Aorta (tissue), 5 donors: ENCODE measurements at places on chromosomes 1 and 21. TPM values are rescaled to one million over a fixed set of nuclear protein-coding genes. Genes with fewer than 3 reads are reported as not detected.

DNA sequence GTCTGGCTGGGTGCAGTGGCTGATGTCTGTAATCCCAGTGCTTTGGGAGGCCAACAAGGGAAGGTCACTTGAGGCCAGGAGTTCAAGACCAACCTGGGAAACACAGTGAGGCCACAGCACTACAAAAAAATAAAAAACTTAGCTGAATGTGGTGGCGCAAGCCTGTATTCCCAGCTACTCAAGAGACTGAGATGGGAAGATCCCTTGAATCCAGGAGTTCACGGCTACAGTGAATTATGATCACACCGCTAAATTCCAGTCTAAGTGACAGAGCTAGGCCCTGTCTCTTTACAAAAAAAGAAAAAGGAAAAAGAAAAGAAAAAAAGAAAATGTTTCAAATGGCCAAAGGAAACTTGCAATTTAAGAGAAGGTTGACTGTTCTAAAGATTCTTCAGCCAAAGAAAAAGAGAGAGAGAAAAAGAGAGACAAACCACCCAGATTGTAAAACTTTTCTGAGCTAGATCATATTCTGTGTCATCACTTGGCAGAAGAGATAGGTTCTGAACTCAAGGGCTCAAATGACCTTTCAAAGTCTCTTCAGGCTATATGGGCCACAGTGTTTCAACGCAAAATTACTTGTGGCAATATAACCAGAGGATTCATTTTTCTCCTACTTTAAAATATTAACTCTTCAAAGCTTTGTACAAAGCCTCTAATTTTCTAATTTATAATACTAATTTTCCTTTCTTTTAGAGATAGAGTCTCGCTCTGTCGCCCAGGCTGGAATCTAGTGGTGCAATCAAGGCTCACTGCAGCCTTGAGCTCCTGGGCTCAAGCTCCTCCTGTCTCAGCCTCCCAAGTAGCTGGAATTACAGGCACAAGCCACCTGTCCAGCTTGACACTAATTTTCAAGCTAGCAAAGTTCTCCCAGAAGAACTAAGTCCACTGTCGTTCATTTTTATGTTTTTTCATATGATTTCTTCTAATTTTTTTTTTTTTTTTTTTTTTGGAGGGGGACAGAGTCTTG, 20.5 kb downstream of the ARID4B start:
- no peak for DNase-seq

GRCh38 chr1:243264717-243265116, 8.9 kb downstream of the SDCCAG8 start:
- no peak for DNase-seq

GRCh38 chr1:99133756-99134500, 129.3 kb upstream of the PLPPR5 start:
- no peak for DNase-seq

DNA sequence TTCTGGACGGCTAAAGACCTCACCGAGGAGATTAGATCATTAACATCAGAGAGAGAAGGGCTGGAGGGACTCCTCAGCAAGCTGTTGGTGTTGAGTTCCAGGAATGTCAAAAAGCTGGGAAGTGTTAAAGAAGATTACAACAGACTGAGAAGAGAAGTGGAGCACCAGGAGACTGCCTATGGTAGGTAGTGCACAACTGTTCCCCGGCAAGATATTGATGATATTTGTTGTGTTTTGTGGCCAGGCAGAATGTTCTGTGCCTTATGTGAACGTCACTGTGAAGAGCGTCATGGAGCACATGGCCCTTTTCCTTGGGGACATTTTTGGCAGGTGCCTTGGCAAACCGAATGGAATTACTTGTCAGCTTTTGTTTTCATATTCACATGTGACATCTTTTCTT, 191.7 kb downstream of the DISC1 start:
- DNase-seq = no peak

GRCh38 chr1:172070055-172070454, 228.8 kb downstream of the DNM3 start:
- no peak for DNase-seq

DNA sequence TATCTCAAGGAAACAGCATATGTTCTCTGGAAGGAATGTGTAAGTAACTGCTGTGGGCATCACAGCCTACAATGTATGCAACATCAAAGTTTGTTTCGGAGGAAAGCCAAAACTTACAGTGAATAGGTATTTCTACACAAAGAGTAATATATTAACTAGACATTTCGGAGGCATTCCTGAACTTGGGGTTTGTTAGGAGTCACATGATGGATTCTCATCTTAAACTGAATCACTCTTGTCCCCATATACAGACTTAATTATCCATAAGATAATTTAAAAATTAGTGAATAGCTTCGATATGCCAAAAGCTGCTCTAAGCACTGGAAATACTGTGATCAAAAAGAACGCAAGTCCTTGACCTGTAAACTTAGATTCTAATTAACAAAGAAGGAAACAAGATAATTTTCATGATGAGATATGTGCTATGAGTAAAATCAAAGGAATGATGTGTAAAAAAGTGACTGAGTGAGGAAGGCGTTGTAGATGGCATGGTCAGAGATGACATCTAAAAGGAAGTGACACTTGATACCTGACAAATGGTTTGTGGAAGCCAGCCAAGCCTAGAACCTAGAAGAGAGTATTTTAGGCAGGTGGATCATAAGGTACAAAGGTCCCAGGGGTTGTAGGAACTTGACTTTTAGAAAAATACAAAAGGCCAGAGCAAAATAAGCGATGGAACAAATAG, 273.1 kb downstream of the MRPL39 start:
- DNase-seq = no peak

DNA sequence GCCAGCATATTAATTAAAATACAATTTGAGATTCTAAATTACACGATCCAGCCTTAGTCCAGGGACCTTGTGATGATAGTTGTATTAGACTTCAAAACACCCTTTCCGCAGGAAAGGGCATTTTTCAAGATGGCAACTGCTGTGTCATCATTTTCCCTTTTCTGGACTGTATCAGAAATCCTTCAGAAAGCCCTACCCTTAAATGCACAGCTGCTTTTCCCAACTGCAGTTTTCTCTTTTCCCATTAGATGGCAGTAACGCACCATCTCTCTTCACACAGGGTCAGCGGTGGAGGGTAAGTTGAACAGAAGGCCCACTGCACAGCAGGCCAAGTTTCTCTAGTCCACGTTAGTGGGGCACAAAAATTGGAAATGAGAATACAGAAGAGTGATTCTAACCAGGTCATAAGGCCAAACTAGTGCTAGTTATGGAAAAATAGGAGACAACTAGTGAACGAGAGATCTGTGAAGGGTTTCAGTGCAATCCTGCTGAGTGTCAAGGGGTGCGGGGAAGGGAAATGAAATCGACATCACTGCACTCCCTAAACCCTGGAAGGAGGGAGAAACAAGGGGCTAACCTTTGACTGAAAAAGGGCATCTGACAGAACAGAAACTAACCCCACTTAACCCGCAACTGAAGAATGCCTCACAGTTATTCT, 22.1 kb upstream of the TDRD10 start:
- DNase-seq = no peak

DNA sequence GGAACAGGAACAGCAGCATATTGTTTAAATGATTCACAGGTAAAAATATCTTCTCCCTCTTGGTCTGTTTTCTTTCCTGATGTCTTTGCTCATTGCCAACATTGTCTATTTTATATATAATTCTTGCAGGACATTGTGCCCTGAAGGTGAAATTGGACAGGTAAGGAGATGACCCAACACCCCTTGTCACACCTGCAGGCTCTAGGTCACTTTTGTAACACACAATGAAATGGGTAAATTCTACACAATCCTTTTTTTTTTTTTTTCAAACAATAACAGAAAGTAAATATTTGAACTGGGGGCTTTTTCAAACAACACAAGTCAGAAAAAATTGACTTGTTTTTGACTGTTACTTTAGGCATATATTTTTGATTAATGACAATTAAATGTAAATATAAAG, 62.9 kb upstream of the ERG start:
- no peak for DNase-seq

GRCh38 chr1:205709640-205710039, 29.3 kb upstream of the SLC45A3 start:
- DNase-seq = no peak

DNA sequence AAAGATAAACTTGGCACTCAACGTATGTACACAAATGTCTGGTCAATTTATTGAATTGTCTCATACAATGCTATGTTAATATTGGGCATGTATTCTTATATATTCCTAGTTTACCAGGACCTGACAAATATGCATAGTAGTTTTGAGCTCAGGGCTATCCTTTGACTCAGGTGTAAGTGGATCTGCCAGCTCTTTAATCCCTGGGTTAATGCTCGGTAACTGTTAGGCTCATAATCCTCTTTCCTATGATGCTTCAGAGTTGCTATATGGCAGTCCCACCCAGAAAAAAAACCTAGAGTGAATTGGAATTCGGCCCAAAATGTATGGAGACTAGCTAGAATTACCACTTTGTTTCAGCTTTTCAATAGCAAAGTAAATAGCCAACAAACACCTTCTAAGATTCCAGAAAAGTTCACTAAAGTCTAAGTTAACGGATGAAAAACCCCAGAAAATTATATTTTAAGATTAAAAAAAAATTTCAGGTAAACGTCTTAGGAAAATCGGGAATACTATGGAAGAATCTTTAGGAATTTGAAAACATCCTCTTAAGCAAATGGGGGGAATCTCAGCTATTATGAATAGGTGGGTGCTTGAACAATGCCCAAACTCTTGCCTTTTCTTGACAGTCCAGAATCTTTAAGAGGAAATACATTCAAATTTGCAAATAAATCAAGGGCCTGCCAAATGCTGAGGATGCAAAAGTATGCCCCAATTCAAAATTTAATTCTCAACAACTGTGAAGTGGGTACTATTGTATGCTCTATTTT, 10.9 kb downstream of the H3-3A start:
- no peak for DNase-seq

GRCh38 chr1:25692560-25692959, 76.0 kb downstream of the MAN1C1 start:
- DNase-seq = peak; percentile 43

DNA sequence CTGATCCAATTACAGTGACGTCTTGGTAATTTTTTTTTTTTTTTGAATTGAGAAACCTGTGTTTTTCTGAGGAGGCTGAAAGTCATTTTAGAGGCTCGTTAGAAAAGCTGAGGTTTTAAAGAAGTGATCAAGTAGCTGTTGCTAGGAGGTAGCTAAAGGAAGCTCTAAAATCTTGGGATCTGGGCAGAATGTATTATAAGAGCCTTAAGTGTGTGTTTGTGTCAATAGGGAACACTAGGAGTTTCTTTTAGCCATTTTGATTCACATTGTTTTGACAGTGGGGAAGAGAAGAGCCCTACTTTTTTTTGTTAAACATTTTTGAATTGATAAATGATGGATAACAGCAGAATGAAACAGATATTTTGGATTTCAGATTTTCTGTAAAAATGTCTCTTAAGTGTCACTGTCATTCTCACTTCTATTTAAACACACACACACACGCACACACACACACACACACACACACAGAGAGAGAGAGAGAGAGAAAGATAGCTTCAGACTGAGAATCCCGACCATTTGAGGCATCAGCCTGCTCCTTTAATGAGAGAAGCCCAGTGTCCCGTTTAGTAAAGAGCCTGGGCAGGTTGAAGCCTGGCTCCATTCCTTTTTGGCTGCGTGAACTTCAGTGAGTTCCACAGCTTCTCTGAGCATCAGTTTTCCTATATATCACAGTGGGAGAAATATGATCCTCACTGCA, 79.1 kb upstream of the GPR88 start:
- DNase-seq = no peak

GRCh38 chr21:34970566-34970965, 78.5 kb downstream of the RUNX1 start:
- DNase-seq = no peak

DNA sequence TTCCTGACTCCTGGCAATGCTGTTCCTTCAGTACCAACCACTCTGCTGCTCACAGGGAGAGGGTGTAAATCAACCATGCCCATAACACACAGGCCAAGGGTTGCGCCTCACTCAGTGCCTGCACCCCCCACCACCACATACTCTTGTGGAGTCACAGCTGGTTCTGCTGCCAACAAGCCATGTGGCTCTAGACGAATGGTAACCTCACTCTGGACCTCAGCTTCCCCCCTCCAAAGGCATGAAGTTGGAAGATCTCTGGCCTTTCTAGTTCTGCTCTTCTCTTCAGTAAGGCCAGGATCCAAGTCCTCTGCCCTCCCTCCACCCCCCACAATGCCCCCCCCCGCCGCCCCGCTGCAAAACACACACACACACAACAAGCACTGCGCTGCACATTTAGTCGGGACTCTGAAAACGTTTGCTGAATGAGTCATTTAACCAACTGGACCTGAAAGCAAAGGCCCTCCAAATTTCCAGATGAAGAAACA, 1.7 kb upstream of the GLIS1 start:
- no peak for DNase-seq

DNA sequence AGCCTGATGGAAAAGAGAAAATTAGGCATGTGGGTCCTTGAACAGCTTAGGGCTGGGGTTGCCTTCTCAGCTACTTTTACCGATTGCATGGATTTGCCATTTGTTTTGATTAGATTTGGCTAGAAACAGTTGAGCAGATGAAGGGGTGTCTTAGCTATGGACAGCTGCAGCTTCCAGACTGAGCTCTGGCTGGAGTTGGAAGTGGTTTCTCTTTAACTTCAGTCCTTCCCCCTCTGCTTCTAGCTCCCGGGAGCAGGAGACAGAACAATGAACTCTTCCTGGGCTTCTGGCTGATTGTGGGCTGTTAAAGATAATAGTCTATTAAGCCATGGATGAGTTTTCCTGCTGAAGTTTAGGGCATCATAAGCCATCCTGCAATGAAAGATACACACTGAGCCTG, 50.7 kb downstream of the UBE2T start:
- DNase-seq = no peak

- DNase-seq = peak; percentile 55
Observed at GRCh38 chr21:46425041-46425440, 33.6 kb upstream of the DIP2A start.

- no peak for DNase-seq
Observed at GRCh38 chr1:187942986-187943385, 1114.2 kb downstream of the PLA2G4A start.

DNA sequence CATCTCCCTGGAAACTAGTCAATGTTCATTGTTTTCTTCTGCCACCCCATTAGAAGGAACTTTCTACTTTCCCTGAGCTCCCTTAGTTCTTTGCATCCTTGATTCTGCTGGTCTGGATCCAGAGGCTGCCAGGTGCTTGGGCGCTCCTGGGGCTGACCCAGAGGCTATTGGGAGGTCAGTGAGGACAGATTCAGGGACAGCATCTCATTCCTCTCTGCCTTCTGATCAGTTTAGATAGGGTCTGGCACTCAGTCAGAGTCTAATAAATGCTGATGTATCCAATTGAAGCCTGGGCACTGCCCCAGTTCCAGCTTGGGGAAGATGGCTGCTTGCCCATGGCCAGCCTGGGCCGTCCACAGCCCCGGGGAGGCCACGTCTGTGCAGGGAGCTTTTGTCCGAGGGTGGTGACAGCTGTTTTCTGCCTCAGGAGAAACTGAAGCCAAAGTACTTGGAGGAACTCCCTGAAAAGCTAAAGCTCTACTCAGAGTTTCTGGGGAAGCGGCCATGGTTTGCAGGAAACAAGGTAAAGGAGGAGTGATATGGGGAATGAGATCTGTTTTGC, 2.3 kb downstream of the GSTM1 start:
- no peak for DNase-seq

Gene DBT
- total RNA-seq = 13.0 TPM

Gene AIDA
- total RNA-seq = 85.4 TPM

Gene PIGP
- 18.1 TPM for total RNA-seq

Gene FMO1
- total RNA-seq = 7.3 TPM

Gene S100A13
- 111 TPM for total RNA-seq

Gene CD58
- 28.6 TPM for total RNA-seq

Gene TFF2
- total RNA-seq = not detected

Gene ZBTB37
- total RNA-seq = 14.2 TPM

Gene DENND2D
- 17.7 TPM for total RNA-seq

Gene FAM177B
- 0.18 TPM for total RNA-seq

Gene NPPA
- total RNA-seq = 0.48 TPM

Gene NBPF10
- 4.8 TPM for total RNA-seq
